ENCODE measurements at places on chromosomes 16 and 17.

DNA sequence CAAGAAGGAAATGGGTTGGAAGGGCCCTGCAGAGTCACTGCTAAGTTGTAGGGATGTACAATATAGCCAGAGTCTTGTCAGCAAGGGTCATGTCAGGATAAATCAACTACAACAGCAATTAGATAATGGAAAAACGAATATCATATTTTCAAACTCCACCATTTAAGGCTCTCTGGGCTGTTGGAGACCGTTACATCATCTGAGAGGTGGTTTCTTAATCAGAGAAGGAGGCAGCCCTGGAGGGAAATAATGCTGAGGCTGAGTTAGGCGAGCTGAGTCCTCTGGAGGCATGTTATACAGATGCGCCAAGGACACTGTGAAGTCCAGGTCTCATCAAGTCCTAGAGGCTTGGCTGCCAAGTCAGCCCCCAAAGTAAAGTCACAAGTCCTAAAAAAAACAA, 30.3 kb downstream of the LYRM9 start:
- DNase-seq = no peak

DNA sequence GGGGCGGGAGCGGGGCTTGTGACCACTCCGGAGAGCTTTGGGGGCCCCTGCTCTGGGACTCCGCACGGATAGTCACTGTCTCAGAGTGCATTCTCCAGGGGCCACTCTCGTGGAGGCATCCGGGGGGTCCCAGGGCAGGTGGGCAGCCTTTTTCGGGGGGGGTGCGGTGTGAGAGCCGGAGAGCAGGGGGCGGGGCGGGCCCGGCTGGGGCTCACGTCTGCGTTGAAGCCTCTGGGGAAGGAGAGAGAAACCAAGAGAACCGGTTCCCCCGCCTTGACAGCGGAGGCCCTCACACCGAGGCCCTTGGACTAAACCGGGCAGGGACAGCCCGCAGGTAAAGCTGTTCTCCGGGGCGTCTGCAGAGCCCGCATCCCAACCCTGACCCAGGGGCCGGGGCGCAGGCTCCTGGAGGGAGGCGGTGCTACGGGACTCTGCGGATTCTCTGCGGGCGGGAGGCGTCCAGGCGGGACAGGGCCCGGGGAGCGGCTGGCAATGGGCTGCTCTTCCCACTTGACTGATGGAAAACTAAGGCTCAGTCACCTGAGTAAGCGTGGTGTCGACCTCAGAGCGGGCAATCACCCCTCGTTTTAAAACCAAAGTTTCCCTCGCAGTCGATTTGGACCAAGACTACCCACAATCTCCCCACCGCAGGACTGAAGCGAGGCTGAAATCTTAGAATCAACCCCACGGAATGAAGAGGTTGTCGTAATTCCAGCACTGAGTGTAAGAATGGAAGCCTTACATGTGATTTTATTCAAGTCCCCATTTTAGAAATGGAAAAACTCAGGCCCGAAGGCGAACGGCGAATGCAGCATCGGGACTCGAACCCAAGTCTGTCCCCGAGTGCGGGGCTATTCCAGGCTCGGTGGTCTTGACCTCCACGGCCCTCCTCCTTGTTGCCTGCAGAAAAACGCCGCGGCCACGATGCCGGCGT, 49.6 kb upstream of the AMZ2 start:
- DNase-seq = no peak

DNA sequence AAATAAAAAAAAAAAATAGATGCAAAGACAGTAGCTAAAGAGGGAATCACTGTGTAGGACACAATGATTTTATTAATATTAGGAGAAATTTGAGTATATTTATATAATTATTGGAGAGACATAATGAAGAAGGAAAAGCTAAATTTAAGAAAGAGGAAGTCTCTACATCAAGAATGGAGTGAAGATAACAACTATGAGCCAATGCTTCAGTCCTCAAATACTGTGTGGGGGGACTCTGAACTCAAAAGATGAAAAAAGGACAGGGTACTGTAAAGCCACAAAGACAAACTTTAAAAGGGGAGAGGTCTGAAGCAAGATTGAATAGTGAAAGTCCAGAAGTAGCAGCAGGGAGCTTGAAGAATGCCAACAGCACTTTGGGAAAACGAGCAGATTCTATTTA, 44.7 kb downstream of the SKAP1 start:
- DNase-seq = no peak

DNA sequence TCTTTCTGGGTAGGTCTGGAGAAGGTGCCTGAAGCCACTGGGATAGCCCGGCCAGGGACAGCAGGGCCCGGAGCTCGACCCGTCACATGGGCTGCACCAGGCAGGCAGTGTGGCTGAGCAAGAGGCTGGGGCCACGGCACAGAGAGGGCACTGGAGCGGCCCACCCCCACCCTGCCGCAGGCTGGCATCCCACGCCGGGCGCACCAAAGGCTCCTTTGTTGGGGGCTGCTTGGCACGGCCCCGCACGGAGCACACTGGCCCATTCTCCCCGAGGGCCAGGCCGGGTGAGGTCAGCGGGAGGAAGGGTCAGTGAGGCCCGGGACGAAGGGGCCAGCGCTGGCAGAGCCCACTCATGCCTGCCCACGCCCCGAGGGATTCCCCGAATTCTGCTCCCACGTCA, 36.5 kb upstream of the PVALEF start:
- no peak for DNase-seq

DNA sequence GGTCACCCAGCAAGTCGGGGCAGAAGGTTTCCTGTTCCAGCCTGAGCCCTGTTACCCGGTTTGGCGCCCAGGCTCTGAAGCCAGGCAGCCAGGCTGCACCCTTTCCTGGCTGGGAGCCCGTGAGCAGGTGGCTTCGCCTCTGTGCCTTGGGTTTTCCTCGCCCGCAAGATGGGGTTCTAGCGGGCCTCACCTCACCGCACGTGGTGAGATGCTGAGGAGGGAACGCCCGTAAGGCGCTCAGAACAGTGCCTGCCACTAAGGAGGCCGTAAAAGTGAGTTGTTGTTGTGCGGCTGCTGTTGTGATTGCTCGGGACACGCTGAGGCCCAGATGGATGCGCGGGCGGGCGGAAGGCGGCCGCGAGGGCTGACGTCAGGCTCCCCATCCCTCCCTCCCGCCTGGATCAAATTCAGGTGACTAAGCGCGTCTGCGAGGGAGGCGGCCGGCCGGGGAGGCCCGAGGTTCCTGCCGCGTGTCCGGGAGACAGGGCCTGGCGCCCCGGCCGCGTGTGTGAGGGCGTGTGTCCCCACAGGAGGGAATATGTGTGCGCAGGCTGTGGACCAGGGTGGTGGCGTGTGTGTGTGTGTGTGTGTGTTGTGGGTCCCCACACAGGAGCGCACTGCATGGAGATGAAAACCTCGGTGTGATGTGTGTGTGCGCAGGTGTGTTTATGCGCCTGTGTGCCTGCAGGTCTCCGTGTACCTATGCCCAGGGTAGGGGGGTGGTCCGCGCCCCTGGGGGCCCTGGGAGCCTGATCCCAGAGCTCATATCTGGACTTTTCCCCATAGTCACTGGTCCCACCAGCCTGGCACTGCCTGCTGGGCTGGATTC, 4.3 kb downstream of the CAMKK1 start:
- peak; percentile 94 for DNase-seq

DNA sequence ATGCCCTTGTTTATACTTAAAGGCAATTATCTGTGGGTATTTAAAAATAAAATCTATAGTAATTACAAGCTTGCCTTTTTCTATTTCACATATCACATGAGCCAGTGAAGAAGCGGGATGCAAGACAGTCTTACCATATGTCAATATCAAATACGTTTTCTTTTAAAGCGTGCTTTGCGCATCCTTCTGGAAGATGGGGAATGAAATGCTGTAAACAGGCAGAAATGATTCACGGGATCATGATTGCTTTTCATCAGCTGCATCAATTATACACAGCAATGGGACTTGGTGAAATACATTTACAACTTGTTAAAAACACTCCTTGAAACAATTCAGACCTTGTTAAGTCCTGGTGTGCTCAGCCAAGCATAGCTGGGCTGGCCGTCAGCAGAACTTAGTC, 72.5 kb downstream of the WSCD1 start:
- no peak for DNase-seq

DNA sequence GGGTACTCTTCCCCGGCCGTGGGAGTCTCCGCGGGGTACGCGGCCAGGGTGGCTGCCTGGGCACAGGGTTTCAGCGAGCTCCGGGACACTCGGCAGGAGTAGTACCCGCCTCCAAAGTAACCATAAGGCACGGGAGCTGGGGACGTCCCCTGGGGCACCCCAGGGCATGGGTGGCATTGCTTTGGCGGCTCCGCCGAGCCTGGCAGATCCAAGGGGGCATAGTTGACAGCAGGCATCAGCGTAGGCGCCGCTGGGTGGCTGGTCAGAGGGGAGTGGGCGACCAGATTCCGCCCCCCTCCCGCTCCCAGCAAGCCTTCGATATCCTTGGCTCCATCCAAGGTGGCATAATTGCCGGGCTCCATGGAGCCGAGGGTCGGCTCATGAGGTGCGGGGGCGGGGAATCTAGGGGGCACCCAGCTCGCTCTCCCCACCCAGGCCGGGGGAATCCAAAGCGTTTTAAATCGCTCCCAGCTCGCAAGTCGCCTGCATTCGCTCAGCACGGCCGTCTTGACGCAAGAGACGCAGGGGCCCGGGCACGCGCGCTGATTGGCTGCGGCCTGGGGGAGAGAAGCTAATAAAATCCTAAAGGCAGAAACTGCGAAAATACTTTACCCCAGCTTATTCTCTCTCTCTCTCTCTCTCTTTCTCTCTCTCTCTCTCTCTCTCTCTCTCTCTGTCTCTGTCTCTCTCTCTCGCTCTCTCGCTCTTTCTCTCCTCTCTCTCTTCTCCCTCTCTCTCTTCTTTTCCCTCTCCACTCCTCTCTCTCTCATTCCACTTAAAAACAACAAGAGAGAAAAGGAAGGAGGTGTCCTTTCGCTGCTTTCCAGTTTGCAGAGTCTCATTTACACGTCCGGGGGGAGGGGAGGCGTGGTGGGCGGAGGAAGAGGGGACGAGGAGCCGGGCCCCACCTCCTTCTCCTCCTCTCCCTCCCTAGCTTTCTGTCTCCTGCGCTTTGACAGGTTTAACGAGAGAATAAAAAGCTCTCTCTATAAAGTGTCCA, at the start of gene HOXB13:
HOXB13 (minus strand) TSS at position 519 of the 1,000 bp plus-strand sequence; CDS start at position 362, 157 bp downstream.
- DNase-seq = peak; percentile 57

GRCh38 chr16:10128397-10129258, 53.6 kb downstream of the GRIN2A start:
- DNase-seq = peak; percentile 72

DNA sequence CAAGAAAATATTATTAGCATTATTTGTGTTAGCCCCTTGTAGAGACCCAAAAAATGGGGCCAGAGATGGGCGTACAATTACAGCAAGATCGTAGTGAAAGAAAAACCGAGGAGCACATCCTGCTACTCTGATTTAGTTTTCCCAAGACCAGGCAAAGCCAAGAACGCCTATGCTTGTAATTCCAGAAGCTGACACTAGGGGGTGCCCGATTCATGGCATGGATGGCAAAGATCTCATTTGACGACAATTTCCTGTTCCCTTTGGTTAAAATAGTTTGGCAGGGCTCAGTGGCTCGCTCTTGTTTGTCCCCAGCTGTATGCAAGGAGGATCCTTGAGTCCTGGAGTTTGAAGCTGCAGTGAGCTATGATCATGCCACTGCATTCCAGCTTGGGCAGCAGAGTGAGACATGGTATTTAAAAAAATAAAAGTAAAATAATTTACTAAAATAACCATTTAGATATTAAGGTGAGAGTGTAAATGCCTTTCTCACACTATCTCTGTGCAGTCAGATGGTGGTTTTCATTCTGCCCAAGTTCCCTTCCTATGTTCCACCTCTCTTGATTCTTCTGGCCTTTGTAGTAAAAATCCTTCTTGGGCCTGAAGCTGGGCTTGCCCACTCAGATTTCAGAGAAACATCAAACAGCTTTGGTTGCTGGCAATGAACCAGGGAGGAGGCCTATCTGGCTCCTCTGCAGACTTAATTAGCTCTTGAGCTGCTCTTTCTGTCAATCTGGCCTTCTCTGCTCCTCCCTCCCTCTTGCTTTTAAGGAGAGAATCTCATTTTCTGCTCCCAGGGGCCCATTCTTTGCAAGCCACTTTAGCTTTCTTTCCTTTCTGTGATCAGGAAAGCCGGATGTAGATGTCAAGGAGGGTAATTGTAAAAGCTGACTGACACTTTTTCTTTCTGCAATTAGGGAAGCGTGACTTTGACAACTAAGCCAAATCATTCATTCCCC, 31.2 kb downstream of the TMEM238L start:
- DNase-seq = no peak

- DNase-seq = no peak
Observed at GRCh38 chr17:41686281-41686680, 2.4 kb upstream of the EIF1 start.

GRCh38 chr17:38428643-38429371, 543 bp downstream of the ARHGAP23 start:
- DNase-seq = peak; percentile 65

- DNase-seq = no peak
Observed at GRCh38 chr17:80316927-80317705, 56.5 kb downstream of the RNF213 start.

GRCh38 chr17:73208139-73208827, 15.4 kb downstream of the COG1 start:
- DNase-seq = no peak

DNA sequence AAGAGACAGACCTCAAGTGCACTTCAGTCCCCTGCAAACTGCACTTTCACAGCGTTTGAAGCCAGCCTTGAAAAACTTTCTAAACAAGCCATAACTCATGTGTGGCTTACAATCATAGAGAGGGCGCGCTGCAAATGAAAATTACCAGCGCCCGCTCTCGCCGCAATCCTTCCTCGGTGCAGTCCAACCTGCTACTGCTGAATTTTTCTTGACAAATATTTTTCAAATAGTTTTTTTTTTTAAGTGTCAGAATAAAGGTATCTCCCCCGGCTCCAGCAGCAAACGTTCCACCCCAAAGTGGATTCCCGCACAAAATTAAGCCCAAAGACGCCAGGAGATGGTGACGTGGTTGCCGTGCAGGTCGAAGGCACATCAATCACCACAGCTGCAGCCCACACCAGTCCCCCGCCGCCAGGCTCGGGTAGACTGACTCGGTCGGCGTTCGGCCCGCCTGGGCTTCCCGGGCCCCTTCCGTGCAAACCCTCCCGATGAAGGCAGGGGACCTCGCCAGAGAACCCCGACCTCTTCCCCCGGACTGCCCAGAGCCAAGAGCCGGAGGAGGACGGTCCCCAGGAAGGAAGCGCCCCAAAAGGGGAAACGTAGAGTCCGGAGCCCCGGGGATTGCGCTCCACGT, 630 bp downstream of the GRB2 start:
- peak; percentile 21 for DNase-seq

GRCh38 chr17:60147553-60148223, 2.1 kb upstream of the CA4 start:
- DNase-seq = no peak

DNA sequence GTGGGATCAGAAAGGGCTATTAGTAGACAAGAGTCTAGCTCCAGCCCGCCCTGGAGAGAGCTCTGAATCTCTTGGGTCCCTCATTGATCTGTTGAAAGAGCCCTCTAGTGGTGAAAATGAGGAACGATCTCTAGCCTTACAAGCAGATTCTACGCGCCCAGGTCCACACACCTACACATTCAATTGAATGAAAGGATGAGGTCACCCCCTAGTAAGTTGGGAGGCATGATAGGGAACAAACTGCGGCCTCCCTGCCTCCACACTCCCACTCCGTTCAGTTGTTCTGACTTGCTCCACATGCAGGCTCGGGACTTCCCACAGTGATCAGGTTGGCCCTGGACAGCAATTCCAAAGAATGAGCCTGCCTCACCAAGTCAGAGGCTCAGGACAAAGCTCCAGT, 2.9 kb upstream of the CACNG3 start:
- DNase-seq = peak; percentile 24

- DNase-seq = peak; percentile 57
Observed at GRCh38 chr17:72122765-72123529, 2.1 kb downstream of the SOX9 start.

All from AG10803 (cell line).